ENCODE measurements at places on chromosomes 2 and 18.
A peak's percentile ranks its signal among the peaks of the same experiment; 100 is the strongest.

GRCh38 chr18:1760901-1761300 lies 810.4 kb downstream of the METTL4 start:
- DNase-seq, result no peak

- DNase-seq, result no peak
Observed at GRCh38 chr2:64260817-64261216, 116.6 kb upstream of the PELI1 start.

DNA sequence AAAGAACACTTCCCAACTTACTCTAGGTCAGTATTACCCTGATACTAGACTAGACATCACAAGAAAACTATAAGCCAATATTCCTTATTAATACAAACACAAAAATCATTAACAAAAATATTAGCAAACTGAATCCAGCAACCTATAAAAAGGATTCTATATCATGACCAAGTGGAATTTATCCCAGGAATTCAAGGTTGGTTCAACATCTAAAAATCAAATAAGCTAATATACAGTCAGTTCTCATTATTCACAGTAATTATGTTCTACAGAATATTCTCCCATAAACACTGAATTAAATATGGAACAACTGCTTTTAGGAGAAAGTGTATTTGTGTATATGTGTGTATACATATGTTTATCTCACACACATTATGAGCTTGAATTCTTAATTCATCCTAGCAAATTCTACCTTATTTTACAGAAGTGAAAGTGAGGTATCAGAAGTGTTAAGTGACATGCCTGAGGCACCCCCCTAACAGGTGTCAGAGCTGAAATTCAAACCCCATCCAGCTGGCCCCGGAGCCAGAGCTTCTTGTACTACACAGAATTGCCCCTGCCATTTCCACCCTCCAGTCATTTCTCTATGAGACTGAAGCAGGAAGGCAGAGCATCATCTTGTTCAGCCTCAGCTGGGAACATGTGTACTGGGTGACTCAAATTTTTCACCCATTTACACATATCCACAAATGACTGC lies 77.8 kb downstream of the MALT1 start:
- DNase-seq, result no peak

- no peak for DNase-seq
Observed at GRCh38 chr18:60075477-60075876, 175.7 kb downstream of the PMAIP1 start.

- DNase-seq, result peak; percentile 18
Observed at GRCh38 chr2:231199219-231199618, 788 bp downstream of the ARMC9 start.

DNA sequence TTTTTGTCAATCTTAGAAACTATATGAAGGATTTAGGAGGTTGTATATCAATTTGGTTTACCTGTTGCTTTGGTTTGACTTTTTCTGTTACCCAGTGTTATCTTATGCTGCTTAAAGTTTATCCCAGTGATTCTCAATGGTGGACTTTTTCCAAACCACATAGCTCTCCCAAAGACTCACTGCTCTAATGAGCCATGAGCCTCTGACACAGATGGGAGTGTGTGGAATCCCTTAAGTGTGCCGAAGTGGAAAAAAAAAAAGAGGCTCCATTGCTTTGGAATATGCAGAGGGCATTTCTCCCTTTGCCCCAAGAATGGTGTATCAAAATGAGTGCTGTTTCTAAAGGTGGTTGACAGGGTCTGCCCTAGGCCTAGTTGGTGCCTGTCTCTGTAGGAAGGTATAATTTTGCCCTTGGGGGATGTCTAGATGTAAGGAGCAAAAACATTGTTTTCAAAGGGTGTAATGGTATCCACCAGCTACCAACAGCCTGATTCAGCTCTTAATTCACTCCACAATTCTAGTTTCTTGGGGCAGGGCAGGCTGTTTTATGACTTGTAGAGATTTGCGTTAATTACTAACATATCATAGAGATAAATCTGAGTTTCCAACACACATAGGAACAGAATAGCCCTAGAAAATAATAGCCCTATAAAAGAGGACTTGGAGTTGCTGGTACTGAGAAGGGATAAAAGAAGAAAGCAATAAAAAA lies 64.3 kb upstream of the CYP26B1 start:
- no peak for DNase-seq

- peak; percentile 1 for DNase-seq
Observed at GRCh38 chr2:51624995-51625394, 593.1 kb upstream of the NRXN1 start.

GRCh38 chr18:12518326-12518725 lies 110.6 kb downstream of the PRELID3A start:
- peak; percentile 22 for DNase-seq

GRCh38 chr2:27038012-27038411 lies 5.2 kb downstream of the TMEM214 start:
- DNase-seq, result no peak

GRCh38 chr2:11346023-11346482 lies 1.6 kb upstream of the ROCK2 start:
- no peak for DNase-seq

DNA sequence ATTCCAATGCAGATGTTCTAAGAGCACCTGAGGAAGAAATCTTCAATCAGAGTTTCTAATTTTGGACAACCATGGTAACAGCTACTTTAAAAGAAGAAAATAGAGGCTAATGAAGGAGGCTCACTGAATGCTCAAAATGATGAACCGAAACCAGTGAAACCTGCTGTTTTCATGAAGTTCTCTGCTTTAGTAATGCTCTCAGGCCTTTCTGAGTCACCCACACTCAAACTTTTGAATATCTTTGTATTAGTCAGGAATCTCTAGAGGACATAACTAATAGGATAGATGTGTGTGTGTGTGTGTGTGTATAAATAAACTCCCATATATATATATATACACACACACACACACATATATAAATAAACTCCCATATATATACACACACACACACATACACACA lies 76.9 kb upstream of the RIT2 start:
- no peak for DNase-seq

DNA sequence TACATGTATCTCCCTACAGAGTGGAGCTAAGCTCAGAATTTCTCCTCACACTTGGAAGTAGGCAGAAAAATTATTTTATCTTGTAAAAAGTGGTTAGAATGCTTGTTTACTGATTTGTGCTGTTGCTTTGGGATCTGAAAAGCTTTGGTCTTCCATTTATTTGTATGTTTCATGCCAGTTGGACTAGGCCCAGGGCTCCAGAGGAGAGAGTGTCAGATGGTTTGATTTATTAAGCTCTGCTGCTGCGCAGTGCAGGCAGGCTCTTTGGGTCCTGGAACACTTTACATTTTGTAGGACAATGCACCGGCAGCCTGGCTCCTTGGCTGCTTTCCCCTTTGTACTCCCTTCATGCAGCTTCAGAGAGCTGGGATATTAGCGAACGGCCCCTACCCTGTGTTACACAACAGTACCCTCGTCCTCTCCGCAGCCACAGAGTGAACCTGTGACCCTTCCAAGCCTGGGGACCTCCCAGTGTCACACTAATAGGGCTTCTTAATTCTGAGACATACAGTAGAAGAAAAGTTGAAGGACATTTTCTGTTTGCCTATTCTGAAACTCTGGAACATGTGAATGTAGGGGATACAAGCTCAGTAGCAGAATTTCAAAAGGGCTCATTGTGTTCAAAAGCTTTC lies 56.7 kb upstream of the EML6 start:
- DNase-seq, result no peak

DNA sequence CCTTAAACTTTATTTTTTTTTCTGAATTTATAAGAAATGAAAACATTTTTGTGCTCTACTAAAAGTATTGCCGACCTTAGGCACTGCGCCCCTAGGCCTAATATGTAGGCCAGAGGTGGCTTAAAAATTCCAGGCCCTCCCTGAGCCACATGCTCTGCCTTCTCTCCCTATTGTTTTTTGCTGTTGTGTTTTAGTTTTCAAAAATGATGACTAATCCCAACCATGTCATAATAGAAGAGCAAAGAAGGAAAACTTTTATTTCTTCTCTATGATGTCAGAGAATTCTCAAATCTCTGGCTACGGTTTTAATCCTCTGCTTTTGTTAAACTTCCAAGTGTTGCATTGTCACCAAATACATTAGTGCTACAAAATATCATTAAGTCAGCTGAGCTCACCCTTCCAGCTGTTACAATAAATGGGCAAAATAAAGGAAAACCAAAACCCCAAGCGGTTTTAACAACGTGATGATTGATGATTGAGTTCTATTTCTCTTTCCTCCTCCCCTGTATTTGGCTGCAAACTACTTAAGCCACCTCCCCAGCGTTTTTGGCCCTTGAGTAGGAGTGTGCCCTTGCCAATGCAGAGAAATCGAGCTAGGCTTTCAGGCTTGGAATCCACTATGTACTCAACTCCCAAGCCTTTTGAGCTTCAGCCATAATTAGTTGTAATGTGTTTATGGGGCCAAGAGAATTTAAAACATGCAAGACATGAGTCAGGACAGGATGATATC lies 163.5 kb upstream of the POU3F3 start:
- peak; percentile 36 for DNase-seq

GRCh38 chr2:172094294-172095145 lies 8.2 kb downstream of the DLX2 start:
- no peak for DNase-seq

GRCh38 chr2:113910110-113910717 lies 20.3 kb downstream of the ACTR3 start:
- no peak for DNase-seq

DNA sequence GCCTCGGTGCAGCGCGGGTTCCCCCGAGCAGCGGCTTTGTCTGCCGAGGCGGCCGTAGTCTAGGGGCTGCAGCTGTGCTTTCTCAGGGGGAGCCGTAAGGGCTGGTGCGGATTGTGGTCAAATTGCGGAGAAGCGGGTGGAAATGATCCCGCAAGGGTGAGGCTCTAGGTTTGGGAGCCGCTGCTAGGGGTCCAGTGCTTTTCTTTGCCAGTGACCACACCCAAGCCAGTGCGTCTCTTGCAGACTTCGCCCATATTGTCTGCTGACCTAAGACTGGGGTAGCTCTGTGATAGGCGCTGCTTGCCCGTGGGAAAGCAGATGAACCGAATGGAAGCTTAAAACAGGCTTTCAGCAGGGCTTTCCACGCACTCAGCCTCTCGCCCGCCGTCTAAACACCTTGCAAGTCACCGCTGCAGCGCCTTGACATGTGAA lies 2.1 kb downstream of the DPYSL5 start:
- no peak for DNase-seq

GRCh38 chr2:8544786-8545694 lies 136.8 kb upstream of the ID2 start:
- peak; percentile 82 for DNase-seq

GRCh38 chr18:74533666-74534065 lies 634 bp upstream of the CNDP1 start:
- DNase-seq, result no peak

- DNase-seq, result no peak
Observed at GRCh38 chr2:70115646-70116442, 28.6 kb downstream of the PCBP1 start.

- no peak for DNase-seq
Observed at GRCh38 chr2:172613040-172613439, 57.1 kb downstream of the PDK1 start.
